Stimulated activated CD4-positive, alpha-beta T cell treated with anti-CD3 and anti-CD28 coated beads, Interleukin-1b, Interleukin-23, amount 100 ng/mL, for 4 hours (primary cell): ENCODE measurements at places on chromosomes 11 and 22.

GRCh38 chr22:23090457-23090835 lies 20.1 kb downstream of the GNAZ start:
- DNase-seq, result no peak

GRCh38 chr11:64802370-64803157 lies 450 bp downstream of the MAP4K2 start:
- DNase-seq, result peak; percentile 23

DNA sequence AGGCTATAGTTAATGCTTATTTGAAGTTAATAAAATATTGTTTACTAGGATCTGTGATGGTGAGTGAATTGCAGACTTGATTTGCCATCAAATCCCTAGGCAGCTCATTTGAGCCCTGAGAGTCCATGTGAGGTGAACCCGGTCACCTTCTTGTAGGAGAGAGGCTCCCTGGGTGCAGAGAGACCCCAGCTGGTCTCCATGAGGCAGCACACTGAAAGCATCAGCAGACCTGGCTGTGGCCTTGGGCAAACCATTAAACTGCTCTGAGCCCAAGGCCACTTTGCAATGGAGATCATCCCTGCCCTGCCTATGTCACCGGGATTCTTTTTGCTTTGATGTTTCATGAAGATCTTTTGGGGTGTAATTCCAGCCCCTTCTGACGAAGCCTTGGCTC lies 125.2 kb downstream of the MICAL2 start:
- DNase-seq, result no peak

GRCh38 chr11:34356130-34356529 lies 1.7 kb downstream of the ABTB2 start:
- no peak for DNase-seq

DNA sequence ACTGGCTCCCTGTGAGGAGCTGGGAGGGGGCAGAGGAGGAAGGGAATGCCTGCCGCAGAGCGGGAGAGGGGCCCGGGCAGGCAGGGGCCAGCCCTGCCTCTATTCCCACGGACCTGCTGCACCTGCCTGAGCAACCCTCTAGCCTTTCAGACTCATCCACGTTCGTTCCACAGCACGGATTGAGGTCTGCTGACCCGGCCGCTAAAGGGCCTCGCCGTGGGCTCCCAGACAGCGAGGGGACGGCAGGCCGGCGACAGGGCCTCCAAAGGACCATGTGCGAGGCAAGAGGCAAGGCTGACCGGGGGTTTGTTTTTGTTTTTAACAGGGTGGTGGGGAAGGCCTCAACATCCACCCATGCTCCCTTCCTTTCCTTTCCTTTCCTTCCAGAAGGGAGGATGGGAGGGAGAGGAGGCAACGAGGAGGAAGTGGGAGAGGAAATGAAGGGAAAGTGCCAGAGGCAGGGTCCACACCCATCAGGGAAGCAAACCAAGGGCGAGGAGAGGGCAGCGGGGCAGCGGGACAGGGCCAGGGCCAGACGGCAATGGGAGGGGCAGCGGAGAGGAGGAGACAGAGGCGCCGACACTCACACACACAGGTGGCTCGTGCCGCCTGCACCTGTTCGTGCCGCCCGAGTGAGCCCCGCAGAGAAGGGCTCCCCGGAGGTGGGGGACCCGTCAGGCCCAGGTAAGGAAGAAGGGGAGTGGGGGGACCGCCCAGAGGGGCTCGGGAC lies 7.5 kb downstream of the LRFN4 start:
- no peak for DNase-seq

DNA sequence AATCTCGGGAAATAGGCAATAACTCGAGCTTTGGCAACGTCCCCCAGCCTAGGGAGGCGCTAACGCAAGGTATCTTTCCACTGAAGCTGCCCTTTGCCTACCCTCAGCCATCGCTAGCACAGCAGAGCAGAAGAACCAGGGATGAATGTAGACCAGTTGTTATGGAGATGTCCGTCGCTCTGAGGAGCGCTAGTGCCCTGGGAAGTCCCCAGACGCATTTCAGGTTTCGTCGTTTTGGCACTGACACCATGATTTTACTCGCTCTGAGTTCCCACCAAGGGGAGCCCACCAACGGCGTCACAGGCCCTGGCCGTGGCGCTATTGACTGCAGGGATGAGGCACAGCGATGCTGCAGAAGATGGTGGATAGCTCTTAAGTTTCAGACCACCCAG lies 22.7 kb upstream of the BDNF start:
- DNase-seq, result no peak
